ENCODE measurements at places on chromosomes 7 and 10.

GRCh38 chr7:70132852-70133690 lies 534.8 kb downstream of the AUTS2 start:
- DNase-seq, result no peak

DNA sequence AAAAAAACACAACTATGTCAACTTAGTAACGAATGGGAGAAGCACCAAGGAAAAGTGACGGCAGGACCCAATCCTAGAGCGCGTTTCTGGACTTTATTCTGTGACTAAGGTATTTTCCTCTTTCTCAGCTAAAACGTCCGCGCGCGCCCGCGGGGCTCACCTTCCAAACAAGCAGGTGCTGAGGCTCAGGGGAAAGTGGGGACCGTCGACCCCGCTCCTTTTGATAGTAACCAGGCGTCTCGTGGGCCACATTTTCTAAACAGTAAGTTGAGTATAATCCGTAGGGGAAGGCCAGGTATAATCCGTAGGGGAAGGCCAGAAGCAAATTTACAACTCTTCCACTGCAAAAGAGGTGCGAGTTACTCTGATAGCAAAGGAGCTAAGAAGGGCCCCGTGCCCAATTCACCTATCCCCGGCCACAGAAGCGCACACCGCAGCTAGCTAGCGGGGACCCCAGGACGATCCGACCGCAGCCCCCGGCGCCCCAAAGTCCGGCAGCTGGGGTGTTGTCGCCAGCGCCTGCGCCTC lies 743 bp downstream of the MKI67 start:
- no peak for DNase-seq

GRCh38 chr10:71209352-71209715 lies 3.0 kb upstream of the UNC5B start:
- DNase-seq, result no peak

DNA sequence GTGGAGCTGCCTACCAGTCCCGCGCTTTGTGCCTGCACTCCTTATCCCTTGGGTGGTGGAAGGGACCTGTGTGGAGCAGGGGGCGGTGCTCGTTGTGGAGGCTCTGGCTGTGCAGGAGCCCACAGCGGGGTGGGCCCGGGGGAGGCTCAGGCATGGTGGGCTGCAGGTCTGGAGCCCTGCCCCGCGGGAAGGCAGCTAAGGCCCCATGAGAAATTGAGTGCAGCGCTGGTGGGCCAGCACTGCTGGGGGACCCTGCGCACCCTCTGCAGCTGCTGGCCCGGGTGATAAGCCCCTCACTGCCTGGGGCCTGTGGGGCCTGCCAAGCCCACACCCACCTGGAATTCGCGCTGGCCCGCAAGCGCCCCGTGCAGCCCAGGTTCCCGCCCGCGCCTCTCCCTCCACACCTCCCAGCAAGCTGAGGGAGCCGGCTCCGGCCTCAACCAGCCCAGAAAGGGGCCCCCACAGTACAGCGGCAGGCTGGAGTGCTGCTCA lies 859.6 kb upstream of the KCND2 start:
- DNase-seq, result no peak

DNA sequence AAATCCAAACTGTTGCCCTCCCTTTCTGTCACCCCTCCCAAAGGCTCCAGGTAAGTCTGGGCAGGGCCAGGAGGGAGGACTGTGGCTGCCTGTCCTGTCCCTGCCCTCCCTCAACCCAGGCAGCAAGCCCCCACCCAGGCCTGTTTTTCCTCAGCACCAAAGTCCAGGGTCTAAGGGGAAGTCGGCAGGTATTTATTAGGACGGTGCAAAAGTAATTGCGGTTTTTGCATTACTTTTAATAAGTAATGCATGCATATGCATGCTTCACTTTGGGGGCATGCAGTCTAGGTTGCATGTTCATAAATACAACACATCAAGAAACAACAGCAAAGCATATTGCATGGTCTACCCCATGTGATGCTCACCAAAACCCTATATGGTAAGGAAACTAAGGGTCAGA lies 15.2 kb upstream of the HABP2 start:
- no peak for DNase-seq

- no peak for DNase-seq
Observed at GRCh38 chr7:1172666-1173523, 12.9 kb upstream of the ZFAND2A start.
